GM12865 (cell line): ENCODE measurements at places on chromosomes 6 and 20.

- no peak for DNase-seq
These were observed 58.4 kb upstream of the IER3 start for GRCh38 chr6:30802731-30803130.

- no peak for DNase-seq
These were observed 17.4 kb upstream of the PLCB4 start for GRCh38 chr20:9051508-9051907.

- no peak for DNase-seq
These were observed 2.6 kb downstream of the TRIM39 start for GRCh38 chr6:30329331-30329730.

- no peak for DNase-seq
These were observed 127.5 kb downstream of the BTBD9 start for GRCh38 chr6:38512211-38512610.

GRCh38 chr6:125507987-125508655 lies 206.4 kb upstream of the HDDC2 start:
- DNase-seq = peak; percentile 29

- no peak for DNase-seq
These were observed 42.8 kb downstream of the C6orf118 start for GRCh38 chr6:165266621-165267020.

GRCh38 chr20:47704746-47705496 lies 80.4 kb downstream of the SULF2 start:
- DNase-seq = no peak

GRCh38 chr20:4073852-4074741 lies 58.7 kb upstream of the RNF24 start:
- DNase-seq = no peak

DNA sequence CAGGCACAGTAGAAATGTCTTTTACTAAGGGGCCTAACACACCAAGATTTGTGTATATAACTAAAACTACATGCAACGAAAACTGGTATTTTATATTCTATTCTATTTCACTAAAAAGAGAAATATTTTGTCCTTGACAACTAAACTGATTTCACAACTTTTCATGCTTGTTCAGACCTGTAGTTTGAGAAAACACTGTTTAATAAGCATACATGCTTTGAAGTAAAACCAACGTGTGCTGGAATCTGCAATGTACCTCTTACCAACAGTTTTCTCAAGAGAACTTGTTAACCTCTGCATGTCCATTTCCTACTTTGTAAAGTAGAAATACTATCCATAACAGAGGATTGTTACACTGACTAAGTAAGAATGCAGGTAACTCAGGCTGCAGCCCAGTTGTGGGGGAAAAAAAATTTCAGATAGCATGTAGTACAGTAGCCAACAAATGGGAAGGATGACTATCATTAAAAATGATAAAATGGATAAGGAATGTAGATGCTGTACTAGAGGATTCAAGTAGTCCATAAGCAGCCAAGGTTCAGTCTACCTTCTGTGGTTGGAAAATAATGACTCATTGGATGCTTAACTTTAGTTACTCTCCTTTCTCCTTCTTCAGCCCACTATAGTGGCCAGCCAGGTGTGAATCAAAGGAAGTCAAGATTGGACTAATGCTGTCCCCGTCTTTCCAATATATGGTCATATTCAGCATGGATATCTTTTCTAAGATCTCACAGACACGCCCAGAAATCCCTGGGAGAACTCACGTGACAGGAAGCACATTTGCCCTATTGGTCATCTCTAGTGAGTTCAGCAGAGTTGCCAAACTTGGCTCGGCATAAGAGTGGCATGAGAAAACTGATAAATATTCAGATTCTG lies 65.2 kb downstream of the HFE start:
- no peak for DNase-seq

DNA sequence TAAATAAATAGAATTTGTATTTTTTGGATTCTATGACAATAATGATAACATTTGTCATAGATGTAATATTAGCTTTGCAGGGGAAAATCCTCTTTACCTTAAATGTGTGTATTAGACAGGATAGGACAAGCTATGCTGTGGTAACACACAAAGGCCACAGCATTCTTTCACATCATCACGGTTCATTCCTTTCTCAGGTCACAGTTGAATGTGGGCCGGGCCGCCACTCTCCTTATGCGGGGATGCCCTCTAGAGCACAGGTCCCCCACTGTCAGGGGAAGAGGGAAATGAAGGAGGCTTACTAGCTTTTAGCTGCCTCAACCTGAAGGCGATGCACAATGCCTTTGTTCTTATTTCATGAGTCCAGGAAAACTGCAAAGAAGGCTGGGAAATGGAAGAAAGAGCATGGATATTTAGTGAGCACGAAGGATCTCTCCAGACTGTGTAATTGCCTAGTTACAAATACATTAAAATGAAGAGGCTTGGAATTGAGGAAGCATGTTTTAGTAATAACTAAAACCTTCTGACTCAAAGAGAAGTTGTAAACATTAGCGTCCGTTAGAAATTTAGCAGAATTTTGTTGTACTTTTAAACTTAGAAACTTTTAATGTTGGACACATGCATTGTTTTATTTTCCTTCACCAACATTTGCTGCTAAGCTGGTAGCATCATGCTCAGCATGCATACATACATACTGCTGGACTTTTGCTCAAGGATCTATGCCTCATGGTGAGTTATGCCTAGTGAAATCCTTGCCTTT lies 248.9 kb upstream of the FOXQ1 start:
- peak; percentile 31 for DNase-seq

DNA sequence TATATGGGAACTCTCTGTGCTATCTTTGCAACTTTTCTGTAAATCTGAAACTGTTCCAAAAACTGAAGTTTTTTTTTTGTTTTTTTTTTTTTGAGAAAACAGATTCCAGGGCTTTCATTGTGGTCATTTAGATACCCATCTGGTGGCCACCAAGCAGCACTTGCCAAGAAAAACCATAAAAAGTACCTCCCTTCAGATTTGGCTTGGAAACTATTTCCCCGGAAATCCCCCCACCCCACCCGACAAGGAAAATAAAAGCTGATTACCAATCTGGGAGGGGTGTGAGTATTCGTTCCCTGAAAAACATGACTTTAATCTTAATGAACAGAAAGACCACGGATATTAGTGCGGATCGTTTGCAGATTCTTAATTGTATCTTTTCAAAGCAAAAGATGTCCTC lies 1.9 kb downstream of the NFATC2 start:
- no peak for DNase-seq

GRCh38 chr6:149922642-149923326 lies at the start of gene RAET1G:
TSS of gene RAET1G (minus strand) at chr6:149923121. CDS start at chr6:149923010, 111 bp downstream.
- peak; percentile 50 for DNase-seq

DNA sequence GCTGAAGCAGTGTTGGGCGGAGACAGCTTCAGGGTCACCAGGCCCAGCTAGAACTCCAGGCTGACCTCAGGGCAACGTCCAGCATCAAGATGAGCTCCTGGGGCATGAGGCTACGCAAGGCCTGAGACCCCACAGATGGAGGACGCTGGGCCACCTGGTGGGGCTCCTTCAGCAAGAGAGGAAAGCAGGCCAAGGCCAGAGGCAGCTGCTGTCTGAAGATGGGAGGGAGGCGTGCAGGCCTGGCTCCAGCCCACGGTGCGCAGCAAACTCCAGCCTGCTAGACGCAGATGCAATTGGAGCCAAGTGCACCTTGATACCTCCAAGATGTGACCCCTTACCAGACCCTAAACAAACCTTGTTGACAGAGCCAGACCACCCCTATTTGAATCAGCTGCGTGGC lies 220.9 kb upstream of the RREB1 start:
- no peak for DNase-seq

DNA sequence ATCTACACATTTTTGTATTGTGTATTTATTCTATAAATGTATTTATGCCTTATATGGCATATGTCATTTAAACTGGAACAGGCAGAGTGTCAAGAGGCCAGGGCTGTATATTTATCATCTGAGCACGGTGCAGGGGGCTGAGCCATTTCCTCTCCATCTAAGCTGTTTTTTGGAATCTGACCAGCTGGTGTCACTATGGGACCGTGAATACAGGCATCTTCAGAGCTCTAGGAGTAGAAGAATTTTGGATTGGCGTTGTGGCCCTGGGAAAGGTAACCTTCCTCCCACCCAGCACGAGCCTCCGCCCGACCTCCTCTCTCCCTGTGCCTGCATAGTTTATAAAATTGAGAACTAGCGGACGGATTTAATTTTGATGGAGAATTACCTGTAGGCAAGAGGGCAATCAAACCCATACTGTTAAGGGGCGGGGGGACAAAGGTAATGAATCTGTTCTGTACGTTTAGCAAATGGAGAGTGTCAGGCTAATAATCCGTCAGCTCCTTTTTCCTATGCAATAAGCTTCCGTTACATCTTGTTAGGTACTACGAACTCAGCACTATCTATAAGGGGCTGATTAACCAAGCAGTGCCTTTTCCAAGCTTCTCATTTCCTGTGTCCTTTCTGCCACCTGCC lies 29.0 kb upstream of the EEF1E1 start:
- DNase-seq = peak; percentile 53

DNA sequence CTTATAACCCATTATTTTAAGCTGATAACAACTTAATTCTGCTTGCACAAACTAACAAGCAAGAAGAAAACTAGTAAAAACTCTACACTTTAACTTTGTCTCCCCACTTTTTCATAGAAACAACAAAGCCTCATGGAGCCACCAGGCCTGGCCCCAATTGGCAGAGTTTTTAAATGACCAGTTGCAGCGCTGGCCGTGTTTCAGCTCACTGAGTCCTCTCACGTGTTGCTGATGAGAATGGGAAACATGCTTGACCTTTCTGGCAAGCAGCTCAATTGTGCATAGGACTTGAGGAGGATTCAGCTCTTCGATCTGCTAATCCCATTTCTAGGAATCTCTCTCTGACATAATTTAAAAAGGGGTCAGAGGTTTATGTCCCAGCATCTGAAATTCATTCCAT lies 24.5 kb upstream of the GRM4 start:
- no peak for DNase-seq

- DNase-seq = no peak
These were observed 318.7 kb downstream of the RFPL4B start for GRCh38 chr6:112665815-112666214.

DNA sequence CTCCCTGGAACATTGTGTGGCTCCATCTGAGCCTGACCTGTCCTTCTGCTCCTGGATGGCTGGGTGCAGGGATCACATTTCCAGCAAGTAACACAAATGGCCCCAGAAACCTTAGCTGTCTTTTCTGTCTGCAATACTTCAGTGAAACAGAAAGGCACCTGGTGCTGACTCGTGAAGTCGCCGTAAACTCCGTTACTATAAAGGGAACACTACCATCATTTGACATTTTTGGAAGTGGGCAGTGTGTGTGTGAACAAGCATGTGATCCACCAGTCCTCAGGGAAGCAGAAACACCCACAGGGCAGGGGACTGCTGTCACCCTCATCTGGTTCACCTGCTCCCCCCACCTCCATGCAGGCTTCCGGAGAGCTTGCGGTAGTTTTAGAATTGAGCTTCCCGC lies 23.9 kb downstream of the SERPINB6 start:
- no peak for DNase-seq

GRCh38 chr20:43458422-43458924 lies 777 bp downstream of the SRSF6 start:
- DNase-seq = no peak

DNA sequence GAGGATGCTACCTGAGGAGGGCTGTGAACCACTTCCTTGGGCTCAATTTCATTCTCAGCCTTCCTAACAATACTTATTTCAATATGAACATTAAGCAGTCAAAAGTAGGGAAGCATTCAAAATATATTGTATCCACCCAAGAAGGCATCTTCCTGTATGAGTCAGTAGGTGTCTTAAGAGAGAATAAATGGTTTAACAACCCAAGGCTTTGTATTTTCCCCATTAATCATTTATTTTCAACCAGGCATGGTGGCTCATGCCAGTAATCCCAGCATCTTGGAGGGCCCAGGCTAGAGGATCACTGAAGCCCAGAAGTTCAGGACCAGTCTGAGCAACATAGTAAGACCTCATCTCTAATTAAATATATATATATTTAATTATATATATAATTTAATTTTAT lies 74.5 kb upstream of the MARCKS start:
- DNase-seq = no peak

DNA sequence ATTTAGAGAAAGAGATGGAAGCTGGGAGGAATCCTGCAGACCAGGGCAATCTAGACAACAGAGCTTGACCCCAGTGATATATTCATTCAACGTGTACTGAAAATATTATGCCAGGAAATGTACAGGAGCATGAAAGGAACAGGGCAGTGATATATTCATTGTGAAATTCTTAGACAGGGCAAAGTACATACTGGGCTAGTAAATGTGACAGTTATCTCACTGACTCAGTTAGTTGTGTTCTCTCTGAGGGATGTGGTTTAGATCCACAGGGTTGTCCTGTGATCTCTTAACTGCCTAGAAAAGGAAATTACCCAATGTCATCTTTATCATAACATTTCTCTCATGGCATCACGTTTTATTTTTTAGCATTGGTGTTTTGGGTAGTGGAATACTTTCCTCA lies 891.3 kb downstream of the EYS start:
- DNase-seq = no peak

DNA sequence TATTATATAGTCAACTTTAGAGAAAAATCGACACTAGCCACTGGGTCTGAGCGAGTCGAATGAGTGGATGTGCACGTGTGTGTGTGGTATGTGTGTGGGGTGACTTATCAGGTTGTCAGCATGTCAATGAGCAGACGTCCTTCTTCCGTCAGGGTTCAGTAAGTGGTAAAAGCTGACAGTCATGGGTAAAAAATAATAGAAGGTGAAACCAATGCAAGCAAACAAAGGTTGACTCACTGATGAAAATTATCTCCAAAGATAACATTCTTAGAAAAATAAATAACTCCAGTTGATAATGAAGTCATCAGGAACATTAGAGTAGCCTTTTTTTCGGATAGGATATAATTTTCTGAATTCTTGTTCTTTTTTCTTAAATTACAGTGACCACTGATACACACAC lies 243.8 kb upstream of the FOXQ1 start:
- DNase-seq = no peak

DNA sequence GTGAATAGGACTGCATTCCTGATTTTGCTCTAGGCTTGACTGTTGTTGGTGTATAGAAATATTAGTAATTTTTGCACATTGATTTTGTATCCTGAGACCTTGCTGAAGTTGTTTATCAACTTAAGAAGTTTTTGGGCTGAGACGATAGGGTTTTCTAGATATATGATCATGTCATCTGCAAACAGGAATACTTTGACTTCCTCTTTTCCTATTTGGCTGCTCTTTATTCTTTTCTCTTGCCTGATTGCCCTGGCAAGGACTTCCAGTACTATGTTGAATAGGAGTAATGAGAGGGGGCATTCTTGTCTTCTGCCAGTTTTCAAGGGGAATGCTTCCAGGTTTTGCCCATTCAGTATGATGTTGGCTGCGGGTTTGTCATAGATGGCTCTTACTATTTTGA lies 13.4 kb downstream of the HLA-DOB start:
- no peak for DNase-seq

DNA sequence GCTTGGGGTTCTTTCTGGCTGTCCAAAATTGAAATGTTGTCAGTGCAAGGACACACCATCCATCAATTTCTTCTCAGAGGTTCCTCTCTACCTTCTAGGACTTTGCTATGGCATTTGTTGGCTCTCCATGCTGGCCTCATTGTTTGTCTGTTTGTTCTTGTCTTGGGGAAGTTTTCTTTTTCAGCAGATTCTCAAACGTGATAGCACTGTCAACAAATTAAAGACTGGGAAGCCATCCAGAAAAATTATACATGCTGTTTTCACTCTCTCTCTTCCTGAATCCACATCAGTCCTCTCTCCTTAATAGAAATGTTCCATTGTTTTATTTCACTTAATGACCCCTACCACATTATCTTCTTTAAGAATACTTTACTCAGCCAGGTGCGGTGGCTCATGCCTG lies 130.4 kb downstream of the PCSK2 start:
- no peak for DNase-seq
